ENCODE measurements at places on chromosomes 13 and 19.

DNA sequence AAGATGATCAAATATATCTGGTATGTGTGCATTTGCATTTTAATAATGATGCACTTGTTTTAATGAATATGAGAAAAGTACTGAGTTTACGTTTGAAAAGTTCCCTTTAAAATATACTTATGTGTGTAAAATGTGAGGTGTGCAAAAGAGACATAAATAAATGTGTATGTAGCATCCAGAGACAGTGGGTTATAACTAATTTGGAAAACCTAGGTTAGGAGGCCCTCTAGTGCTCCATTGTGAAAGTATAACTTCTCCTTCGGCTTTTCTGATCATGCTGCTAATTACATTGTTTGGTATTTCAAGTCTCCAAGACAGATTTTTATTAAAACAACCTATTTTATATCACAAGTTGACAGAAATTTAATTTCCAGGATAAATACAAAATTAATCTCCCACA lies 30.1 kb downstream of the SCEL start:
- no peak for DNase-seq

- no peak for DNase-seq
Observed at GRCh38 chr13:83298617-83299016, 583.7 kb downstream of the SLITRK1 start.

- DNase-seq: no peak
Observed at GRCh38 chr19:49016067-49016839, 638 bp downstream of the LHB start.

- DNase-seq: no peak
Observed at GRCh38 chr13:60369242-60369641, 27.8 kb upstream of the TDRD3 start.

All from naive thymus-derived CD8-positive, alpha-beta T cell (primary cell).